ENCODE measurements at places on chromosomes 4 and X.

- DNase-seq = no peak
Measured at GRCh38 chr4:37258221-37258620, 13.7 kb downstream of the NWD2 start.

- DNase-seq = no peak
Measured at GRCh38 chrX:8845060-8845459, 43.9 kb upstream of the FAM9A start.

GRCh38 chr4:38491854-38492478 lies 172.0 kb upstream of the KLF3 start:
- no peak for DNase-seq

GRCh38 chrX:119374736-119375135 lies 24.4 kb upstream of the SLC25A43 start:
- no peak for DNase-seq

GRCh38 chr4:137866671-137867070 lies 334.4 kb upstream of the PCDH18 start:
- no peak for DNase-seq

DNA sequence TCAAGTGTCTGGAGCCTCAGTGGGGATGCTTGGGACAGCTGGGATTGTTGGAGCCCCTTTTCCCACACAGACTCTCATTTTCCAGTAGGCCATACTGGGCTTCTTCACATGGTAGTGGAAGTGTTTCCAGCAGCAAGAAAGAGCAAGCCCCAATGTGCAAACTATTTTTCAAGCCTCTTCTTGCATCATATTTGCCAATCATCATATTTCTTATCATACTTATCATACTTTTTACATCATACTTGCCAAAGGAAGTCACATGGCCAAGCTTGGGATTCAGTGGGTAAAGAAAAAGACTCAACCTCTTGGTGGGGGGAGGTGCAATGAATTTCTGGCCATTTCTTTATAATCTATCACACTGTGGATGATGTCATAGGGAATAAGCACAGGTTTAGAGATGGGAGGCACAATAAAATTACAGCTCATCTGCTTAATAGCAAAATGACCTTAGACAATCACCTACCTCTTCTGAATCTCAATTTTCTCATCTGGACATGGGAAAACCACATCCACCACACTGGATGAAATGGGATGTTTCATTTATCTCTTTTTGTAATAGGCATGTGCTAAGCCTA lies 174.2 kb downstream of the MID1IP1 start:
- no peak for DNase-seq

All from cortex of kidney (tissue), 1 donor.